Amniotic epithelial cell (primary cell): ENCODE measurements at places on chromosomes 7 and 10.

- peak; percentile 99 for DNase-seq
These were observed 4.2 kb upstream of the UPP1 start for GRCh38 chr7:48084727-48085432.

- no peak for DNase-seq
These were observed 749.5 kb downstream of the GATA3 start for GRCh38 chr10:8803992-8804391.

DNA sequence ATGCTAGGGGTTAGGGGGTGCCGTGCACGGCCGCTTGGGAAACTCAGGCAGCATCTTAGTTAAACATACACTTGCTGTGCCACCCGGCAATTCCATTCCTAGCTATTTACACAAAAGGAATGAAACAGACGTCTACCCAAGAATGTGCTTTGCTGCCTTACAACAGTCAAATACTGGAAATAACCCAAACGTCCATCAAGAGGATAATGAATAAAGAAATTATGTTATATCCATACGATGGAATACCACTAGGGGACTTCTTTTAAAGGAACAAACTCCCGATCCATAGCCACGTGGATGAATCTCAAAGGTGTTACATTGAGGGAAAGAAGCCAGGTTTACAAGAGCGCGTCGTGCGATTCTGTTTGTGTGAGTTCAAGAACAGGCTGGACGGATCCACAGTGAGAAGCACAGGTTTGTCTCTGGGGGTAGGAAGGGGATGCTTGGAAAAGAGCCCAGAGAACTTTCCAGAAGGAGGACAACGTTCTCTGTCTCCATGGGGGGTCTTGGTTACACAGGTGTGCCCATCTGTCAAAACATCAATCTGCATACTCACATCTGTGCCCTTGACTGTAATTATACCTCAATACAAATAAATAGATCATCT is 41.8 kb downstream of the STK32C start:
- no peak for DNase-seq

DNA sequence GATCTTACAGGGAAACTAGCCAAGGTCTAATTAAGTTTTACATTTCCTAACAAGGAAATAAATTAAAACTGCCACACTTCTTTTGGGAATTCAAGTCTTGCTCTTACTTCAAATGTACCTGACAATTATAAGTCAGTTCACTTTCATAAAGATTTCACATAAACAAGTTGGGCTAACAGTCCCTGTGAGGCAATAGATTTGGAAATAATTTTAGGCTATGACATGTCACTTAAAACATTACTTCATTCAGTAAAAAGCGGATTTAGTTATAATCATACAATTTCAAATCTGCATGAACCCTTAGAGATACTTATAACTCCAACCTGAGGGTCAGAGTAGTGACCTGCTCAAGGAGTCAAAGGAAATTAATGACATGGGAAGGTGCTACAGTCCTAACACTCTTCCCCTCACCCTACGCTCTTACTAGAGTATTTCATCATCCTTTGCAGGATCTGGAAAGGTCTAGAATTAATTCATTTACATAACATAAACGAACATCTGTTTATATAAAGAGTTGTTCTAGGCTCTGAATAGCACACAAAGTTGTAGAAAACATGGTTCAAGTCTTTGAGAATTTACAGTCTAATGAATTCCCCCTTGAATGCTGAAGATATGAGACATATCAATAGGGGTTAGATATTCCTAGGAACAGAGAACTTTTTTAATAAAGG is 32.3 kb upstream of the DNAJB12 start:
- DNase-seq, result no peak

GRCh38 chr10:5818894-5819293 is 5.7 kb upstream of the GDI2 start:
- DNase-seq, result no peak

- no peak for DNase-seq
These were observed 709.5 kb upstream of the COBL start for GRCh38 chr7:52026140-52026539.

DNA sequence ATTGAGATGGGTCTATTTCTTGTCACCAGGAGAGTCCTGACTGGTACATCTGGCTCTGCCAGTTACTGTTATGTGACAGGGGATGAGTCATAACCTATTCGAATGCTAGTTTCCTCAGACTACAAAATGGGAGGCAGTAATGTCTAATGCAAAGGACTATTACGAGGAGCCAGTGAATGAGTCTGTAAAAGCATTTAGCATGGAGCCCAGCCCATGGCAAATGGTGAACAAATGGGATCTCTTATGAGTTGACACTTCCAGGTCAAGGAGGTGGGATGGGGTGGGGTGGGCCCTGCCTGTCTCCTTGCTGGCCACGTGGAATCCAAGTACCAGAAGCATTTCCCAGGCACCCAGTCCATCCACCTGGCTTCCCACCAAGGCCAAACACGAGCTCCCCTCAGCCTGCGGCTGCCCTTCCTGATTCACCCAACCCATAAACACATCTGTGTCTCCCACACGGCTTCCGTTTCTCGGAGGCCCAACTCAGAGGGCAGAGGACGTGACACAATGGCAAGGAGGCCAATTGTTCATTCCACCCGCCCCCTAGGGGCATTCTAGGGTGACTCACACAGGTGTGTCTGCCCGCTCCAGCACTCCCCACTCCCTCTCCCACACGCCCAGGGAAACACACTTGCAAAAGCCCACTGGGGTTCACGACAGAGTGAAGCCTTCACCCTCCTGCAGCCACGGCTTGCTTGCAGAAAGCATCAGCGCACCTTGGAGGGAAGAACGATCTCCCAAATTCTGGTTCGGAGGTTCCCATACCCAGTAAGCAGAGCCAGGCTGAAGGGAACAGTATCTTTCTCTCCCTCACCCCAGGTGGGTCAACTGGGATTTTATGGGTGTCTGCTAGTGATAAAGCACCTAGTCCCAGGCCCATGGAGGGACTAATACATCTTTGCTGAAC is 109.8 kb downstream of the SH3PXD2A start:
- no peak for DNase-seq

DNA sequence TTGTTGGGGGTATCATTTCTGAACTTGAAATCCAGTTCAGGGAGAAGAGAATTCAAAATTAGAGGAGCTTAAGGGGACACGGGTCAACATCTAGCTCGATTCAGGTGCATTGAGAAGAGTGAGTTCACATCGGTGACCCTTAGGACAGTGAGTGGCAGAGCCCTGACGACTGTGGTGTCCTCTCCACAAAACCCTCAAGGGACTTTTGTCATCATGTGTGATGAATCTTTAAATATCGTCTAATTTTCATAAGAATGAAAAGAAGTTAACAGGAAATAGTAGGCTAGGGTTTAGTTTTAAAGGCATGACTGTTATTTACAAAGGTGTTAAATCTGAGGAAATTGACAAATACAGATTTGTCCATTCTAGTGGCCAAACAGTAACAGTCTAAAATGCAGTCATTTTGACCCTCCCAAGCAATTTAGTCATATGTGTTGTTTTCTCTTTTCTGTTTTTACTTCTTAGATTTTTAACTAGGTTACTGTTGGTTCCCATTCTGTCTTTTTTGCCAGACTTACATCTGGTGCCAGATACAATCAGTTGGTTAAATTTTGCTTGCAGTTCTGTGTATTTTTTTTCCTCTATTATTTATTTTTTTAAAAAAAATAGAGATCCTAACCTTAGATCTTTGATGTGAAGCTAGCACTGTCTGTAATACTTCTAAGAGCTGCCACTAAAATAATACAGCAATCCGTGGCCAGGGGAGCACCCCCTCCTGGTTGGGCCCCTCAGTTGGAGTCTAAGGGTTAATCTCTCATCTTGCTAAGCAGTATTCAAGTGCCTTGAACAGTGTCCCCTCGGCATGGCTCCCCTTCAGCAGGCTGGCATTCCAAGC is 34.9 kb upstream of the SH2B2 start:
- no peak for DNase-seq

GRCh38 chr10:133458710-133459453 is 5.1 kb downstream of the SCART1 start:
- no peak for DNase-seq

- peak; percentile 73 for DNase-seq
These were observed 45.6 kb downstream of the JCAD start for GRCh38 chr10:30013757-30014156.

DNA sequence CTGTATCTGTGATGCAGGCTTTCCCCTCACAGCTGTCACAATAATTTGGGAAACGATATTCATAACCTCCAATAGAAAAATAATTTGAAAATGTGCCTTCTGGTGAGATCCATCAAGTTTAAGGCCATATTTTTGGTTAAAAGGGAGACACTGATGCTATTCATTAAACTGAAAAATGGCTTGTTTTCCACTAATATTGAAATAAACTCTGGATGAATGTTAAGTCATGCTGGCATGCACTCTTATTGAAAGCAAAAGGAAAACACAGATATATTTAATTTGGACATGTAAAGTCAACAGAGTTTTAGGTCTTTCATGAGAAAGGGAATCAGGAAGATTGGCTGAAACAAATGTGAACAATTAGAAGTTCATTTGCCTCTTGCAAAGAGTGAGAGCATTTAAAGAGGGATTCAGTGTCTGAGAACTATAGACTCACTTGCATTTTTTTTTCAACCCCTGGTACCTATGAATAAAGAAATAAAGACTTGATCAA is 879.2 kb downstream of the LRMDA start:
- no peak for DNase-seq

DNA sequence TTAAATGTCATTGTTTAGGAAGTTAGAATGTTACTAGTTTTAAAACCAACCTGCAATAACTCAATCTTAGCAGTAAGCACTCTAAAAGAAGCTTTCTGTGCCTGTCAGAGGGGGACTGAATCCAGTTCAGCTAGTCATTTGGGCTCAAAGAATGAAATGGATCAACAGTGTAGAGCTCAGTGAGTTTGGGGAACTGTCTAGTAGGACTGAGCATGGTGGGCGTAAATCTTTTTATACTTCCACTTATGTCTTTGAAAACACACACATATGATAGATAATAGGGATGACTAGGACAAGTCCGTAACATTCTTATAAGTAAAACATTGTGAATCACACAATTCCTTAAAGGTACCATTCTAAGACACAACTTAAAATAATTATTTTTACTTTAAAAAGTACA is 11.5 kb downstream of the GSAP start:
- no peak for DNase-seq

- no peak for DNase-seq
These were observed 111.0 kb downstream of the CDK6 start for GRCh38 chr7:92725161-92725925.

DNA sequence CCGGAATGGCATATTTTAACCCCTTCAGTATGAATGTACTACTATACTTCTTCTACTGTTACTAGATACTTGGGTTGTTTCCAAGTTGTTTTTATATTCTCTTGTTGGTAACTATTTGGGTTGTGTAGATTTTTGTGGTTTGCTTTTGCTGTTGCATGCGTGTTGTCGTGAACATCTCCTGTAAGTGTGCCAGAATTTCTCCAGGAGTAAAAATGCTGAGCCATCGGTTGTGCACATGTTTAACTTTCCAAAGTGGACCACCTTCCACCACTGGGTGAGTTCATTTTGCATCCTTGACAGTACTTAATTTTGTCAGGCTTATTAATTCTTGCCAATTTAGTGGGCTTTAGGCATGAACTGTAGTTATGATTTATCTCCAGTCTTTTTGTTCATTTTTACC is 47.9 kb downstream of the CSGALNACT2 start:
- DNase-seq, result peak; percentile 56

- peak; percentile 10 for DNase-seq
These were observed 327.3 kb downstream of the PHTF2 start for GRCh38 chr7:78125884-78126283.

DNA sequence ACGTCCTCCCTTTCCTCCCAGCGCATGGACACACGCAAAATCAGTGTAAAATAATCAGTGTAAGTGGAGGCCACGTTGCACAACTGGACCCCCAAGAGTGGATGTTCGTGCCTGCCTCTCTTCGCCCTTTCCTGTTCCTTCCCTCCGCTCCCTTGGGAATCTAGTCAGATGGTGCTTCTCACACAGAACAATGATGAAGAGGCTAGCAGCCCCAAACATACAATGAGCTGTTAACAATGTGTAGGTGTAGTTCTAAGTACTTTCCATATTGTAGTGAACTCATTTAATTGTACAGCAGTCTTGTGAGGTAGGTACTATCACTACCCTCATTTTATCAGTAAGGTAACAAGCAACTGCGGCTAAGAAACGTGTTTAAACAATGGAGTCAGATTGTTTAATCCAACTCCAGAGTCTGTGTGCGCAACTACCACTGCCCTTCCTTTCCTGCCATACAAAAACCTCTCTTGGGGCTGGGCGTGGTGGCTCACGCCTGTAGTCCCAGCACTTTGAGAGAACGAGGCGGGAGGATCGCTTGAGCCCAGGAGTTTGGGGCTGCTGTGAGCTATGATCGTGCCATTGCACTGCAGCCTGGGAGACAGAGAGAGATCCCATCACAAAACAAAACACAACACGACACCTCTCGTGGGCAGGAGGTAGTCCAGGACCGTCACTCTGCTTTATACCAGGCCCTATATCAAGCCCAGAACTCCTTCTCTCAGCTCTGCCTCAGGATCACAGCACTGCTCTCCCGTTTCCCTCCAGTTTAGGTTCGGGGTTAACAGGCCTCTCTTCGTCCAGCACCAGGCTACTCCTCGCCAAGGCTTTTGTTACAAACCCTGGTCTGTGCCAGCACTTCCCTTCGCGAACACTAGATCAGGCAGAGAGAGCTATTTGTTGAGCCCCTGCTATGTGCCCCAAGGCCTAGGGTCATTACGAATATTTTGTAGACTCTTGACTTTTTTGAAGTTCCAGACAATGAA is 1.1 kb downstream of the FKBP9 start:
- peak; percentile 43 for DNase-seq

DNA sequence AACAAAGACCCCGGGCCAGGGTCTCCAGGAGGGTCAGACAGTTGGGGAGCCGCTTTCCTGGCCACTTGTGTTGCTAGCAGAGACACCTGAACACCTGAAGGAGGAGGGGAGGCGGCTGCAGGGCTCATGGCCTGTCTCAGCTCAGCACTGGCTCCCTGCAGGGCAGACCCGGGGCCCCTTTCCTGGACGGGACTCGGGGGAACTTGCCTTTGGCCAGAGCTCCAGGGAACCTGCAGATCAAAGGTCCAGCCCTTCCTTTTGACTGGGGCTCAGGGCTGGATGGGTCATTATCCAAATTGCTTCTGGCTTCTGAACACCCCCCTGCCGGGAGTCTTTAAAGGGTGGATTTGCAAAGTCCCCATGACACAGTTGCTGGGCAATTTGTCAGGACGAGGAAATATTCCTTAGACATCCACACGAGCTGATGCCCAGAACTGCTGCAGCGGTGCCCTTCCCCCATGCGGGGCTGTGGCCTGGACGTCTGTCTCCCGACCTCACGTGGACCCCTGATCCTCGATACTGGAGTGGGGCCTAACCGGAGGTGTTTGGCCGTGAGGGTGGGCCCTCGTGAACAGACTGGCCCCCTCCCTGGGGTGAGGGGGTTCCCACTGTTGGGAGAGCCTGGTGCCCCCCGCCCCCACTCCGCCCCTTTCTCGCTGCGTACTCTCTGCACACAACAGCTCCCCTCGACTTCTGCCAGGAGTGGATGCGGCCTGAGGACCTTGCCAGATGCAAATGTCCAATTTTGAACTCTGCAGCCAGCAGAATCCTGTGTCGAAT is 194.3 kb downstream of the ELFN1 start:
- no peak for DNase-seq

GRCh38 chr10:110634527-110635209 is 9.5 kb upstream of the RBM20 start:
- DNase-seq, result no peak

- no peak for DNase-seq
These were observed 68.8 kb downstream of the SVOPL start for GRCh38 chr7:138632384-138632783.
